ENCODE measurements at places on chromosomes 5 and 9.

GRCh38 chr9:134187110-134187531 is 22.8 kb upstream of the RNU6ATAC start:
- no peaks in the 10 kb centered on the region for H3K36me3 ChIP-seq
- no peak for DNase-seq

- no peaks in the 10 kb centered on the region for H3K27me3 ChIP-seq
- no peak overlapping the region for H3K4me3 ChIP-seq
- no peaks in the 10 kb centered on the region for H3K4me1 ChIP-seq
- no peaks in the 10 kb centered on the region for H3K36me3 ChIP-seq
- no peak for DNase-seq
- H3K27ac ChIP-seq = no peak overlapping the region
Observed at GRCh38 chr9:34366365-34366764, 10.3 kb downstream of the MYORG start.

DNA sequence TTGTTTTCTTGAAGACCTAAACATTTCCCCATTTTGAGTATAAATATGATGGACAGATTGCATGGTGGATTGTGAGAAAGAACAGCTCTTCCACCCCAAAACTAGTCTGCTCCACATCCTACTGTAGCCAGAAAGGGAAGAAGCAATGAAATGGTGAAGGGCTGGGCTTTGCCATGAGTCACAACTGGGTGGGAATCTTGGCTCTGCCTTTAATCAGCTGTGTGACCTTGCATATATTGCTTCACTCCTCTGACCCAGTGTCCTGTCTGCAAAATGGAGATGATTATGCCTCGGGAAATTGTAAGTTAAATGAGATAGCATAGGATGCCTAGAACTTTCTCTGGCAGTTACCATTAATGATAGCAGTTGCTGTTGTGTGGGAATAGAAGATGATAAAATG is 101.9 kb downstream of the PDE8B start:
- no peak overlapping the region for H3K4me3 ChIP-seq
- H3K27me3 ChIP-seq = no peaks in the 10 kb centered on the region

DNA sequence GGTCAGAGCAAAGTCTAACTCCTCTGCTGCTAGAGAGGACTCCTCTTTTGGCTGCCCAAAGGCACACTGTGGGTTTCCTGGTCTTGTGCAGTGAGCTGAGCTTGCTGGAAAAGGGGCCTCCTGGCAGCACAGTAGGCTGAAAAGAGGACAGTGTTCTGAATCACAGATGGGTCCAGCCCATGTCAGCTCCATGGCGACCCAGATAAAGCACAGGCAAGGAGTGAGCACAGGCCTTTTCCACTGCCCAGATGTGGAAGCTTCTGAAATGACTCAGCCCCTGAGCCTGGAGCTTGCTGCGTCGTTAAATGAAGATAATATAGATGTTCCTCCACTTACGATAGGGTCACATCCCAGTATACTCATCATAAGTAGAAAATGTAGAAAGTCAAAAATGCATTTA is 8.1 kb downstream of the CCDC180 start:
- H3K4me1 ChIP-seq = no peaks in the 10 kb centered on the region
- H3K36me3 ChIP-seq = no peaks in the 10 kb centered on the region
- H3K27ac ChIP-seq = no peak overlapping the region
- no peak for DNase-seq

GRCh38 chr5:7425830-7426229 is 29.9 kb downstream of the ADCY2 start:
- H3K4me3 ChIP-seq = no peak overlapping the region
- no peak overlapping the region for H3K27ac ChIP-seq
- H3K4me1 ChIP-seq = no peaks in the 10 kb centered on the region
- H3K27me3 ChIP-seq = no peaks in the 10 kb centered on the region
- DNase-seq = no peak
